ENCODE measurements at places on chromosomes 5 and 9. TPM values are rescaled to one million over a fixed set of nuclear protein-coding genes. Genes with fewer than 3 reads are reported as not detected.

LOX gene
- 277 TPM for total RNA-seq

CRHBP gene
- total RNA-seq, result not detected

URM1 gene
- 20.6 TPM for total RNA-seq

RPL35 gene
- 1,151 TPM for total RNA-seq

MEIKIN gene
- not detected for total RNA-seq

ACSL6 gene
- total RNA-seq, result not detected

IL13 gene
- not detected for total RNA-seq

OMD gene
- not detected for total RNA-seq

AQP7 gene
- 0.28 TPM for total RNA-seq

KIF4B gene
- total RNA-seq, result under 0.01 TPM

SCGB3A2 gene
- not detected for total RNA-seq

AQP3 gene
- 3.3 TPM for total RNA-seq

RNF183 gene
- not detected for total RNA-seq

GARNL3 gene
- 5.0 TPM for total RNA-seq

FAM81B gene
- total RNA-seq, result not detected

RIC1 gene
- total RNA-seq, result 68.6 TPM

KIF12 gene
- total RNA-seq, result not detected

ANKRD31 gene
- under 0.01 TPM for total RNA-seq

RUSC2 gene
- 18.3 TPM for total RNA-seq

IL3 gene
- total RNA-seq, result not detected

TTLL11 gene
- total RNA-seq, result 2.0 TPM

FSTL4 gene
- total RNA-seq, result 0.18 TPM

KLHL9 gene
- total RNA-seq, result 46.4 TPM

SPINK1 gene
- not detected for total RNA-seq

SOX30 gene
- not detected for total RNA-seq

CDX1 gene
- 0.18 TPM for total RNA-seq

HAND1 gene
- not detected for total RNA-seq
